Progenitor cell of endocrine pancreas (in vitro differentiated cells): ENCODE measurements at places on chromosomes 3 and 15. TPM values are rescaled to one million over a fixed set of nuclear protein-coding genes. Genes with fewer than 3 reads are reported as not detected.

DNA sequence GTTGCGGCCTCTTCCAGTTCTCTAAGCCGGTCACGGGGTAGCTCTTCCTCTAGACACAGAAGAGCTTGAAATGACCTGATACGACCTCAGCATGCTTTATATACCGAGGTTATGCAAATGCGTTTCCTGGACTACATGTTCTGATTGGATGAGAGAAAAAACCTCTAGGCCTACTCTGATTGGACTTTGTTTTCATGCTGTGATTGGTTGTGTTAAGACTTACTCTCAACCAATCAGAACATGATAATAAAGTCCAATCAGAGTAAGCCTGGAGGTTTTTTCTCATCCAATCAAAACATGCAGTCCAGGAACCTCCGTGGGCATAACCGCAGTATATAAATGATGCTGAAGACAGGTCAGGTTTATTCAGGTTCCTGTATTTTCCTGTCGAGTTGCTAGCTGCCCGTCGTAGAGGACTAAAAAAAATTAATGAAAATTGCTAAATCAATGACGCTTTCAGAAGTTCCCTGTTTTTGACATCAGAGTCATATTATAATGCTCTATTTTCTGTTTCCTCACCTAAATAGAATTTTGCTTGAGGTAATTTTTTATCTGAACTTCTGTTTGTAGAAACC lies 177.4 kb downstream of the POTEB3 start:
- peaks cover 15% of the 10 kb centered on the region for H3K36me3 ChIP-seq
- H3K4me1 ChIP-seq: no peaks in the 10 kb centered on the region
- no peak overlapping the region for H3K27ac ChIP-seq
- no peaks in the 10 kb centered on the region for H3K27me3 ChIP-seq
- H3K4me3 ChIP-seq: no peak overlapping the region

GRCh38 chr3:62318365-62318751 lies 55.0 kb downstream of the FEZF2 start:
- peaks cover 3% of the 10 kb centered on the region for H3K36me3 ChIP-seq
- H3K4me3 ChIP-seq: peak overlapping the region; percentile 98
- H3K4me1 ChIP-seq: peaks cover 6% of the 10 kb centered on the region

The GCSAM gene
- not detected in 2 replicates for total RNA-seq

GRCh38 chr3:112171144-112171543 lies 38.1 kb upstream of the GCSAM start:
- H3K27me3 ChIP-seq: no peaks in the 10 kb centered on the region
- H3K27ac ChIP-seq: no peak overlapping the region
- DNase-seq: no peak
- no peak overlapping the region for H3K4me3 ChIP-seq
- H3K4me1 ChIP-seq: no peaks in the 10 kb centered on the region

The MESP2 gene
- total RNA-seq: not detected in 2 replicates

The AMOTL2 gene
- total RNA-seq: 93.2 and 94.4 TPM in 2 replicates

DNA sequence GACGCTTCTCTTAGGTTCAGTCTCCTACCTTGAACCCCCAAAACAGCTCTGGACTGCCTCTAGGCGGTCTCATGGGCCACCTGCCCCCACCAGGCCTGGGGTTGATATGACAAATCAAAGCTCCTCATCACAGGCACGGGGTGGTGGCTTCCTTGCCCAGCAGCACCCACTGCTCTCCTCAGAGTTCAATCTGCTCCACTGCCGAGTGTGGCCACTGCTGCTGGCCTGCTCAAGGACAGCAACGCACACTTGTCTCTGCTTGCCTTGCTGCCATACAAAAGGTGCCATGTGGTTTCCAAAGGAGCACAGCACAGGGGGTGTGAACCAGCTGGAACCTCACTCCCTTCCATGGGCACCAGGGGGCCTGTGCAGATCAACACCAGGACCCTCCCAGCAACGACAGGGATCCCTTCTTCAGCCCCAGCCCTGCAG lies 10.2 kb downstream of the KBTBD13 start:
- no peaks in the 10 kb centered on the region for H3K36me3 ChIP-seq
- no peak overlapping the region for H3K4me3 ChIP-seq
- H3K27me3 ChIP-seq: peaks cover 39% of the 10 kb centered on the region
- H3K27ac ChIP-seq: peak overlapping the region; percentile 42
- DNase-seq: no peak

- peak overlapping the region; percentile 91 for H3K27ac ChIP-seq
- H3K36me3 ChIP-seq: peaks cover 1% of the 10 kb centered on the region
- H3K4me1 ChIP-seq: peaks cover 7% of the 10 kb centered on the region
- DNase-seq: no peak
- H3K27me3 ChIP-seq: peaks cover 5% of the 10 kb centered on the region
- peak overlapping the region; percentile 82 for H3K4me3 ChIP-seq
Measured at GRCh38 chr3:138348754-138349739, 668 bp downstream of the MRAS start.

GRCh38 chr3:47803480-47804025 lies 615 bp downstream of the DHX30 start:
- H3K4me1 ChIP-seq: peaks cover 14% of the 10 kb centered on the region
- peak overlapping the region; percentile 100 for H3K27ac ChIP-seq
- DNase-seq: no peak
- no peaks in the 10 kb centered on the region for H3K27me3 ChIP-seq

DNA sequence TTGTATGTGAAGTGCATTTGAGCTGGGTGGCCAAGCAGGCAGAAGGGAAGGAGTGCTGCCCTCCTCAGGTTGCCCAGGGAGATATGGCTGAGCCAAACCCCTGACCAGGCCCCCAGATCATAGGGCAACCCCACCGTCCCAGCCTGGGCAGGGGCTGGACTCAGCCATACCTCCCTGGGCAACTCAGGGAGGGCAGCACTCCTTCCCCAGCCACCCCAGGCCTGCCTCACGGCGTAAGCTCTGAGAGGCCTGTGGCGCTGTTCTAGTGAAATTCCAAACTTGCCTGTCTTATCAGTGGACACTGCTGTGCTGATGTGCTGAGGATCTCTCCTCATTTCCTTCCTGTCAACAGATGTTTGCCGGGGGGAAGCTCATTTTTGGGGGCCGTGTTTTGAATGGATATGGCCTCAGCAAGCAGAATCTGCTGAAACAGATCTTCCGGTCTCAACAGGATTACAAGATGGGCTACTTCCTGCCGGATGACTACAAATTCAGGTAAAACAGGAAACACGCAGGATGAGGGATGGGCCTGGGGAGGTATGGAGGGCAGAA lies 57.6 kb upstream of the FGD5 start:
- DNase-seq: no peak
- H3K4me3 ChIP-seq: no peak overlapping the region

The ZBBX gene
- 3.4 and 4.8 TPM in 2 replicates for total RNA-seq

GRCh38 chr3:179671747-179672242 lies 19.0 kb downstream of the USP13 start:
- DNase-seq: no peak
- H3K27ac ChIP-seq: no peak overlapping the region
- H3K27me3 ChIP-seq: no peaks in the 10 kb centered on the region
- no peaks in the 10 kb centered on the region for H3K36me3 ChIP-seq
- peaks cover under 1% of the 10 kb centered on the region for H3K4me1 ChIP-seq

DNA sequence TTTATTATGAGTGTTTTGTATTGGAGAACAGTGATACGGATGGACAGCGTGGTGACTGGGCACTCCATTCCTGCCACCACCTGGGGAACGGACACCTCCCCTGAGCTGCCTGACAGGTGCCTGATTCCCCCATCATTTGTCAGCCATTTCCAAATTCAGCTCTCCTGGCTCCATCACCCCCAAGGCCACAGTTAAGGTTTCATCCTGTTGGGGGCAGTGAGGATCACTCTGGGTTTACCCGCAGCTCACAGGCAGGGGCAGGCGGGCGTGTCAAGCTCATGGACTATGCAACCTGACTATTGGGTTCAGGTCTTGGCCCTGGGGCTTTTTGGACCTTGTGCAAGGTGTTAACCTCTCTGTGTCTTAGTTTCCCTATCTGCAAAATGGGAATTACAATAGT lies 76.3 kb downstream of the RAB11A start:
- H3K4me3 ChIP-seq: no peak overlapping the region
- H3K36me3 ChIP-seq: no peaks in the 10 kb centered on the region
- peaks cover 6% of the 10 kb centered on the region for H3K27me3 ChIP-seq
- no peaks in the 10 kb centered on the region for H3K4me1 ChIP-seq

DNA sequence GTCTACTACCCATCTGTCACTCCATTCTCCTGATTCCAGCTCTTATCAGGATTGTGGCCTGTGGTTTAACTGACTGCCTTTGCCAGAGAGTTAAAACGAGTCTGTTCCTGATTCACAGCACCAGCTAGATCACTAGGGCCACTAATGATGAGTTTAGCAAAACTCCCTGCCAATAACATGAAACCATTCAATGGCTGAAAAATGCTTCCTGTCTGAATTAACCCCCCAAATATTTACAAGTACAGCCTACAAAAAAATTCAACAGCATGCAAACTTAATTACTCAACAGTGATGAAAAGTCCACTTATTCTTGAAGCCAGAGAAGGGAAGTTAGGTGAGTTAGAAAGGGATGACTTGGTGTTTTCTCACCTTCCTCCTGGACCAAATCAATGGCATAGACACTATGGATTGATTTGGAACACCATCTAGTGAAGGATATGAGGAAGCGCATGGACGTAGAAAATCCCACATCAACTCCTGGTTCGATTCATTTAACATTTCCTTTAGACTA lies 141.4 kb downstream of the TGFBR2 start:
- no peak overlapping the region for H3K27ac ChIP-seq
- no peak for DNase-seq
- peaks cover 24% of the 10 kb centered on the region for H3K4me1 ChIP-seq
- H3K4me3 ChIP-seq: no peak overlapping the region
- no peaks in the 10 kb centered on the region for H3K36me3 ChIP-seq

DNA sequence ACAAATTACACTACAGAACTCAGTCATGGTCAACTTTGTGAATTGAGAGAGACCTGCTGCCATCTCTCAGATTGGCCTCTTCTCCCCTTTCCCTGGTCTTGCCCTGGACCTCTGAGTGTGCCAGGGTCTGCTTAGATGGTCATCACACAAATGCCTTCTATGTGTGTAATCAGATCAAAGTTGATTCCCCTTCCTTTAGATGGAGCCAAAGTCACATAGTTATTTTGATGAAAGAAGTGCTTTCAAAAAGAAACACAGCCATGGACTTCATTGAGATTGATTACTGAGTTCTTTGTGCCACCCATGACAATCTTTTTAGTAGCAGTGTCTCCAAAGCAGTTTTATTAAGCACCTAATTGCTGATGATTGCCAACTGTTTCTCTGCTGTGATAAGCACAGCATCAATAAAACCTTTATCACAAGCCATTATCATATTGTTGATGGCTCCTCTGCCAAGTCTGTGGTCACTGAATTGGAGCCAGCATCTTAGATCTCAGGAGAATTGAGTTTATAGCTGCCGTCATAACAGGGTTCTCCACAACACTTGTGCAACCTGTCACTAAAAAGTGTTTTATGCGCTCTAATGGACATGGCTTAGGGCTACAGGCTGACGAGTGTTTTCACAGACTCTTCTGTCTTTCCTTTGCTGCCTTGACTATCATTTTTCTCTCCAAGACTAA lies 149.7 kb upstream of the NUDT16 start:
- H3K4me3 ChIP-seq: no peak overlapping the region
- peaks cover 10% of the 10 kb centered on the region for H3K4me1 ChIP-seq
- no peak overlapping the region for H3K27ac ChIP-seq
- DNase-seq: no peak

DNA sequence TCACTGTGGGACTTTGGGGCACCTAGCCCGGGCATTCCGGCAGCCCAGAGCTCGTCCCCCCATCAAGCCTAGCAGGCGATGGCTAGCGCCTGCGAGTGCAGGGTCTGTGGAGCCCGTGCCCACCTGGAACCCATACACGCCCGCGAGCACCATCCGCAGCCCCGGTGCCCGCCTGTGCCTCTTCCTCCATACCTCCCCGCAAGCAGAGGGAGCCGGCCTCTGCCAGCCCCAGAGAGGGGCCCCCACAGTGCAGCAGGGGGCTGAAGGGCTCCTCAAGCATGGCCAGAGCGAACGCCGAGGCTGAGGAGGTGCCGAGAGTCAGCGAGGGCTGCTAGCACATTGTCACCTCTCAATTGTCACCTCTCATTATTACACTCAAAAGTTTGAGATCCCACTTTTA lies 167.8 kb upstream of the EPHA6 start:
- no peak for DNase-seq
- no peaks in the 10 kb centered on the region for H3K27me3 ChIP-seq
- H3K27ac ChIP-seq: no peak overlapping the region
- no peak overlapping the region for H3K4me3 ChIP-seq
- H3K4me1 ChIP-seq: no peaks in the 10 kb centered on the region
- no peaks in the 10 kb centered on the region for H3K36me3 ChIP-seq

GRCh38 chr15:99421172-99421656 lies 144.6 kb upstream of the MEF2A start:
- H3K4me1 ChIP-seq: peaks cover 4% of the 10 kb centered on the region
- no peak overlapping the region for H3K27ac ChIP-seq
- no peak for DNase-seq

- no peaks in the 10 kb centered on the region for H3K36me3 ChIP-seq
- no peaks in the 10 kb centered on the region for H3K4me1 ChIP-seq
- no peak overlapping the region for H3K4me3 ChIP-seq
Measured at GRCh38 chr3:49793486-49794085, 6.1 kb downstream of the CDHR4 start.

The RTP4 gene
- not detected in 2 replicates for total RNA-seq

The LRRIQ4 gene
- 0.31 and 0.42 TPM in 2 replicates for total RNA-seq

The MAPK6 gene
- 79.4 and 91.7 TPM in 2 replicates for total RNA-seq

GRCh38 chr3:64460141-64460730 lies 227.6 kb downstream of the ADAMTS9 start:
- DNase-seq: no peak
- no peaks in the 10 kb centered on the region for H3K36me3 ChIP-seq
- peaks cover 15% of the 10 kb centered on the region for H3K4me1 ChIP-seq
- no peak overlapping the region for H3K27ac ChIP-seq
- H3K27me3 ChIP-seq: peaks cover 28% of the 10 kb centered on the region
- H3K4me3 ChIP-seq: no peak overlapping the region
